ENCODE measurements at places on chromosomes 3 and 15.

DNA sequence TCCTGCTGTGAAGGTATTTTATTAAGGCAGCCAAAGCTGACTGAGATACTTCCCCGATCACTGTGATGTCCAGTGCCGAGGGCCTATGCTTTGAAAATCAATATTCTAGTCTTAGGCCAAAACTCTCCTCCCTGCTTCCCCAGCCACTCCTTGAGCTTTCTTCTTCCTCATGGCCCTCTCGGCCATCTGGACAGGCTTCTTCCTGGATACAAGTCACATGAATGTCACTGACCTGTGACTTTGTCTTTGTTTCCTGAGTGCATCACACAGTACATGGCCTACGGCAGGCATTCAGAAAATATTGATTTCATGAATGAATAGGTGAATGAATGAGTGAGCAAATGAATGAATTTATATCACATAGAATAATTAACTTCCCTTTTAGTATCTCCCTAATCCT lies 24.6 kb upstream of the HES1 start:
- no peak for DNase-seq

DNA sequence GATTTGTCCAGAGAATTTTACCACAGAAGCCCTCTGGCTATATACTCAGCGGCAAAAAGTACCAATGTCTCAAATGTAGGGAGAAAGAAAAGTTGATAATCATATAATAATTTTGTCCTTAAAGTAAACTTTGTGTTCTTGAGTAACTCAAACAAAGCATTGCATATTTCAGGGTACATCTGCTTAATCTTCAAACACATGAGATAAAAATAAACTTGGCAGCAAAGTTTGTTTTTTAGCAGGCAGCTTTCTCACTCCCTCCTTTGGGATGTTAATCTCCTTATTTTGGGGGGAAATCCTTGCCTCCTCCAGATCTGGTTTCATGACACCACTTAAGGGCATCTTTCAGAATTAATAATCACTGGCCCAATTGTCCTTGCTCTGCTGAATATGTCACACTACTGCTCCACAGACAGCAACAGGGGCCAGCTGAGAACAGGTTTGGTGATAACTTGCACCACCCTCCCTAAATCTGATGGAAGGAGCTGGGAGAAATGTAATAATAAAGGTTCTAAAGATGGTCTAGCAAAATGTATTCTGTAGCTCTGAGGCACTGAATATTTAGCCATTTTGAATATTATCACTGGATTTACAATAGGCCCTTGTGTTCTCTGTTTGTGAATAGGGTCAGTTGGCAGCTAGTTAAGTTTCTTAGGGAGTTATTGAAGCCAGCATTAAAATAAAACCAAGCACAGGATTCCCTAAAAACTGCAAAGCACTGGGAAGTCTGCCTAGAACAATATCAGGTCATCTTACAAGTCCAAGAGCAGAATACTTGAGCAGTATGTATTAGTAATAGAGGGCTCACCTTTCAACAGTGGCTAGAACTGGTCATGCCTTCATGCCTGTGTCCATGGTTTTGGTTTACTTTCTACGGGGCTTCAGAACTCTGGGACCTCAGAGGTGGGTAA lies 79.2 kb downstream of the EFL1 start:
- no peak for DNase-seq

DNA sequence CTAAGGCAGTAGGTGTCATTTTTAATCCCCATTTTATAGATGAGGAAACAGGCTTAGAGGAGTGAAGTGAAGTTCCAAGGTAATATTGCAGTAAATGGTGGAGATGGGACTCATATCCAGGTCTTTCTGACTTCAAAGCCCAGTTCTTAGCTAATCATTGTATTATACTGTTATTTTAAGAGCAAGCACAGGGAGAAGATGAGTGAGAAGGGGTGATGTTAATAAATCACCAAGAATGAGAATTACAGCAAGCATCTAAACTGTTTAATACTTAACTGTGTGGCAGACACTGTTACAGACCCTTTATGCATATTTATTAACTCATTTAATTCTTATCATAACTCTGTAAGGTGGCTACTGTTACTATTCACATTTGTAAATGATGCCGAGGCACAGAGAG lies 61.2 kb downstream of the VPS8 start:
- DNase-seq, result no peak

DNA sequence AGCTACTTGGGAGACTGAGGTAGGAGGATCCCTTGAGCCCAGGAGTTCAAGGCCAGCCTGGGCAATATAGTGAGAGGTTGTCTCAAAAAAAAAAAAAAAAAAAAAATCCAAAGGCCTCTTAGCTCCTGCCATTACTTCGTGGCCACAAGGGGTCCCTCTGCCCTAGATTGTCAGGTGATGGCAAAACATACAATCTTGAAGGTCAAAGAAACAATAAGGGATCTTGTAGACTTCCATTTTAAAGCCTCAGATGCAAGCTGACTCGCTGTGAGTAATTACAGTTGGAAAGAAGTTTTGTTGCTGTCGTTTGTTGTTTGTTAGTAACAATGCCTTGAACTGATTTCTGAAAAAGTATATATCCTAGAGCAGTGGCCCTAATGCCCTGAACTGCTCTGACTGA lies 55.9 kb upstream of the PLCL2 start:
- DNase-seq, result no peak

DNA sequence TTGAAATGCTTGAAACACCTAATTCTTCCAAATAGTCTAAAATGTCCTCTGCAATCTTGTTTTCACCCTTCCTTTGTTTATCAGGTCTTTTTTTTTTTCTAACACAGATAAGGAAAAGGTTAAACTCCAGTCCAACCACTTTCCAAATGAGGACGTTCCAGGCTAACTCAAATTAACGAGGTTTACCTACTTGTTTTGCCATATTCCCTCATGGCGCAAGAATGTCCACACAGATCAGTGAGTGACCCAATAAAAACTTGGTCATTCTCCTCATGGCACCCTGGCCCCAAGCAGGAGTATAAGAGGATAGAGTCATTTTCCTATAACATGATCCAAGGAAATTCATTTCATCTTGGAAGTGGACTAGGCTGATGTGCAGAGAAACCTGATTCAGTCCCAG lies 6.6 kb upstream of the LIPC start:
- no peak for DNase-seq

GRCh38 chr15:31206386-31207181 lies 105.1 kb upstream of the TRPM1 start:
- no peak for DNase-seq

DNA sequence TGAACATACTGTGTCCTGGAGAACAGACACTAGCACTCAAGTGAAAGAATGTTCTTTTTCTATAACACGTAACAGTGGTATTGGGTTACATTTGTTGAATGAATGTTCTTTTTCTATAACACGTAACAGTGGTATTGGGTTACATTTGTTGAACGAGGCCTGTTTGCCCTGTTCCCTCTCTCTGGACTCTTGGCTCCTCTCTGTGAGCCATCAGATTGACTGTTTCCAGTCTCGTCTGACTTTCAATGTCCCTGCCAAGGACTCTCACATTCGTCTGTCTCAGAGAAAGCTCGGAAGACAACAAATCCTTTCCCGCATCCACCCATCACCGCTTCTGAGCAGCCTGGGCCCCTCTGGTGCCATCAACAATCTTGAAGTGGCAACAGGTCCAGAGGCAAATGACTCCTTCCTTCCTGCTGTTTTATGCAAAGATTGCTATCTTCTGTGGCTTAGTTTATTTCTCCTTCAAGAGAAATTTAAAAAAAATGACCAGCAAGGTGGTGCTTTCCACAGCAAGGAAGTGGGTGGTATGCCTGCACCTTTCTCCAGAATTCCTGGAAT lies 8.0 kb downstream of the TMEM45A start:
- no peak for DNase-seq

DNA sequence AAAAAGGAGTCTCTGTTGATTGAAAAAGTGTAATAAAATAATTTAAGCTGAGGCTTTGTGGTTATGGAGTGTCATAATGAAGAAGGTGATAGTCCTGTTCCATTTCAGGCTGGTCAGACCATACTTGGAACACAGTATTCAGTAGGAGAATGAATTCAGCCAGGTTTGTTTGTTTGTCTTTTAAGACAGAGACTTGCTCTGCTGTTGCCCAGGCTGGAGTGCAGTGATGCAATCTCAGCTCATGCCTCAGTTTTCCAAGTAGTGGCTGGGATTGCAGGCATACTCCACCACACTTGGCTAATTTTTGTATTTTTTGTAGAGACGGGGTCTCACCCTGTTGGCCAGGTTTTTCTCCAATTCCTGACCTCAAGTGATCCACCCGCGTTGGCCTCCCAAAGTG lies 33.5 kb downstream of the IQGAP1 start:
- no peak for DNase-seq

GRCh38 chr3:129022114-129023007 lies 21.3 kb downstream of the EFCC1 start:
- no peak for DNase-seq

- DNase-seq, result no peak
These were observed 174.1 kb upstream of the UBE2E2 start for GRCh38 chr3:23029001-23029400.

GRCh38 chr3:189365609-189366564 lies 194.1 kb downstream of the TPRG1 start:
- DNase-seq, result no peak

DNA sequence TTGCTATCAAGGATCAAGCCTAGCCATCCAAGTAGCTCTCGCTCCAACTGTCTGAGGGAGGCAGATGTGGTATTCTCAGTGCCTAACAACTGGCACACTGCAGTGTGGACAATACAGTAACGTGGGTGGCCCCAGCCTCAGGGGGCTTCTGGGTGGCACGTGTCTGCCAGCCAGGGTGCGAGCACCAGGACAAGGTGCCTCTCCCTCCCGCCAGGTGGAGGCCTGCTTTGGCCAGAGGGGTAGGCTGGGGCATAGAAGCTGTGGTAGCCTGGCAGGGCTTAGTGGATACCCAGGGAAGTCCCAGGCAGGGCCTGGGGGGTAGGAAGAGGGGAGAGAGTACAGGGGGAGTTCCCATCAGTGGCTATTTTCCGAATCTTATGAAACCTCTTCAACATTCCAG lies 234.0 kb downstream of the PLCL2 start:
- no peak for DNase-seq

GRCh38 chr3:61564395-61565059 lies 3.2 kb downstream of the PTPRG start:
- no peak for DNase-seq

DNA sequence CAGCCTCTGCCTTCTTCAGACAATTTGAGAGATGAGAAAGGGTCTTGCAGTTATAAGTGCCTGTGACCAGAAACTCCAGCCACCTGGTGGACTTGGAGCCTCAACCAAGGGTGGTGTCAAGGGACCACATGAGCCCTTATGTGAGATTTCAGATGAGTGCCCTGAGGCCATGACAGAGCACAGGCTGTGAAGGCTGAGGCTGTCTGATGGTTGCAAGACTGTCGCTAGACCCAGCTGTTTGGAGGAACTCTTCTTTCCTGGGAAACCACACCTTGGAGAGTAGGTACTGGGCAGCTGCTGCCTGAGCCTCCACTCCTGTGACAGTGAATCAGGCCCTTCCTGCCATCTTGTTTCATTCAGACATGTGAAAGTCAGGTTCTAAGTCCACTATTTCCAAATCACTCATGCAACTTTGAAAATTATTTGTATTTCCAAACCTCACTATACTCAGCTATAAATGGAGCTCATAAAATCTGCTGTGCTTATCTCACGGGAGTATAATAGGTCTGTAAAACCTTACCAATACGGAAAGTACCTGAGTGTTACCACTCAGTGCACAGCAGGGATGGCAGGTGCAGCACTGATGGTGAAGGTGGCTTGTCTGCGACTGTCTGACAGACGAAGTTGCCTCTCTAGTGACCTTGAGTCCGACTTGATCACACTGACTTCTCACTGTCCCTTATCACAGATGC lies 99.4 kb downstream of the RPL39L start:
- no peak for DNase-seq

DNA sequence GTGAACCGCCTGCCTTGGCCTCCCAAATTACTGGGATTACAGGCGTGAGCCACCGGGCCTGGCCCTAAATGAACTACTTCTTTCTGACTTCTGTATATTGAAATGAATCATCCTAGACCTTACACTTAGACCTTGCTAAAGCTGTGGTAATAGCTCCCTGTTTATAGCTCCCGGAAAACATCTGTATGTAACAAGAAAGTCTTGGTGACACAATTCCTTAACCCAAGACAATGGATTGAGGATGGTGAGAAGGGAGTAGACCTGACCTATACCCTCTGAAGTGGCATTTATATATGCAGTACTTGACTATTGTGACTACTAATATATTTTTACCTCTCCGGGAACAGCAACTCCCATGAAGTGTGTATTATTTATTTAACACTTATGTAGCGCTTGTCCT lies 48.0 kb upstream of the TBL1XR1 start:
- no peak for DNase-seq

DNA sequence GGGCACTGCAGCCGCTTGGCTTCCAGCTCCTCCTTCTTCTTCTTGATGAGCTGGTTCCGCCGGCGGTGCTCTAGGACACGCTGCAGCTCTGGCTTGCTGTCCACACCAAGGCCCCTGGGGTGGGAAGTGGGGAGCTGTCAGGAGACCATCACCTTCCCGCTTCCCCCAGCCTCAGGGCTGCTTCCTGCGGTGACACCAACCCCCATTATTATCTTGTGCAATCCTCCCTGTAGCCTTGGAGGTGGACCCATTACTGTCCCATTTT lies 10.0 kb downstream of the FAM107A start:
- DNase-seq, result no peak

DNA sequence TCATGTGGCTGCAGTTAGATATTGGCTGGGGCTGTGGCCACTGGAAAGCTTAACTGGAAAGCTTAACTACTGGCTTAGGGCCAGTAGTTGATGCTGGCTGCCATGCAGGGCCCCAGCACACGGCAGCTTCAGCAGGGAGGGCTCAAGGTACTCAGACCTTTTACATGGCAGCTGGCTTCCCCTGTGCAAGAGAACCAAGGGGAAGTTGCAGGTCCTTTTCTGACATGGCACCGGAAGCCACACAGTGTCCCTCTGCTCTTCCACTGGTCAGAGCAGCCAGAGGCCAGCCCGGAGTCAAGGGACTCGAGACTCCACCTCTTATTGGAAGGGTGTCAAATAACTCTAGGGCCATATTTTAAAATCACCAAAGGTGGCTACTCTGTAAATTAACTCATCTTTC lies 24.5 kb downstream of the CCR9 start:
- DNase-seq, result no peak

GRCh38 chr15:61700803-61701202 lies 359.4 kb downstream of the VPS13C start:
- DNase-seq, result no peak

DNA sequence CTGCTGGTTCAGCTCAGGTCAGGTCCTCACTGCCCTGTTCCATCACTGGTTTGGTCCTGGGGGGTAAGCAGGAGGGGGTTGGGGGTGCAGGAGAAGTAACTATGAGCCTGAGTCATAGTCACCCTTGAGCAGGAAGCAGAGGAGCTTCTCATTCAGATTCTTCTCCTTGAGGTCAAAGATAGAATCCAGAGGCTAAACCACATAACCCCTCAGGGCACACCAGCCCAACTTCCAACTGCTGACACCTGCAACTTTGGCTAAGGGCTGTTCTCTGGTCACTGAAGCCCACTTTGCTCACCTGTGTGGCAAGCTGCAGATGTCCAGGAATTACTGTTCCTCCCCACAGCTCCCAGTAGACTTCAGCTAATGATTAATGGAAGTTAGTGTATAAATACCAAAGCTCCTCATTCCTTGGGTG lies 48.8 kb upstream of the LRRFIP2 start:
- DNase-seq, result no peak

- no peak for DNase-seq
These were observed 152.4 kb downstream of the LEKR1 start for GRCh38 chr3:156978481-156978961.

- no peak for DNase-seq
These were observed 104.2 kb downstream of the ITPR1 start for GRCh38 chr3:4597208-4597985.

- no peak for DNase-seq
These were observed 733.5 kb upstream of the CCDC54 start for GRCh38 chr3:106643684-106644161.
